ENCODE measurements at places on chromosomes 3 and 15. TPM values are rescaled to one million over a fixed set of nuclear protein-coding genes. Genes with fewer than 3 reads are reported as not detected.

The SGO1 gene
- not detected for total RNA-seq

The ROPN1B gene
- 4.5 TPM for total RNA-seq

The OIP5 gene
- total RNA-seq, result 0.20 TPM

DNA sequence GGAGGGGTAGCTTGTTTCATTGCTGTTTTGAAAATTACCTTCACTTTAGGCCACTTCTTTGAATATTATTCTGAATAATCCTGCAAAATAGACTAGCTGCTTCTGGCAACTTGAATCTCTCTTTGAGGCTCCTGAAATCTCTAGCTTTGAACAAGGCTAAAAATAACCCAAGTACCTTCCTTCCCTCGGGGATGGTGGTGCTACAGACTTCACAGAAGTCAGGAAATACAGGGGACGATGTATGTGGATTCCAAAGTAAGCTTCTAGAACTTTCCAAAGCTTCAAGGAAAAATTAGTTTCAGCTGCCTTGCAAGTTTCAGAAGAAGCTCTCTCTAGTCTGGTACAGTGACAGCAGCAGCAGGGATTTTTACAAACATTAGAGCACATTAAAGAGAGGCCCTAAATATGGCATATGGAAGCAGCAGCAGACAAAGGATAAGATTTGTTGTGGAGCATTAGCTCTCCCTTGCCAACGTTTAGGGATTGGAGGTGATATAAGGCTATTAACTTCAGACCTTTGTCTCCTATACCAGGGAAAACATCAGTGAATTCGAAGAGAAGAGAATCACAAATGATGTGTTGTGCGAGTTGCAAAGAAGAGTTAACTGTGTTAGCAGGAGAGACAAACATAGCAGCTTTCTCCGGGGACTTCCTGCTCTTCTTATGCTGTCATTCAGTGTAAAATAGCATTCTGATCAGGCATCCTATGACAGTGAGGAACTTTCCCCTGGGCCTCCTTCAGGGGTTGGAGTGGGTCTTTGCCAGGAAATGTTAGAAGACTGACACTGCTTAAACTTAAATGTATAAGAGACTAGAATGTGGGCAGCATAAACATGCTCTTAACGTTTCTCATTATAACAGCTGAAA lies 783.0 kb upstream of the ARPP21 start:
- no peaks in the 10 kb centered on the region for H3K36me3 ChIP-seq
- no peak overlapping the region for H3K27ac ChIP-seq
- no peaks in the 10 kb centered on the region for H3K27me3 ChIP-seq
- peaks cover 4% of the 10 kb centered on the region for H3K4me1 ChIP-seq

- no peaks in the 10 kb centered on the region for H3K36me3 ChIP-seq
- H3K27me3 ChIP-seq, result no peaks in the 10 kb centered on the region
- no peak for DNase-seq
- H3K27ac ChIP-seq, result peak overlapping the region; percentile 68
- no peak overlapping the region for H3K4me3 ChIP-seq
These were observed 201.1 kb downstream of the NR1D2 start for GRCh38 chr3:24145981-24146822.
